ENCODE measurements at places on chromosomes 13 and 19.
A peak's percentile ranks its signal among the peaks of the same experiment; 100 is the strongest.

GRCh38 chr19:42348211-42348610 is 22.8 kb downstream of the MEGF8 start:
- DNase-seq = no peak

GRCh38 chr13:34161931-34162543 is 344.1 kb downstream of the RFC3 start:
- no peak for DNase-seq

DNA sequence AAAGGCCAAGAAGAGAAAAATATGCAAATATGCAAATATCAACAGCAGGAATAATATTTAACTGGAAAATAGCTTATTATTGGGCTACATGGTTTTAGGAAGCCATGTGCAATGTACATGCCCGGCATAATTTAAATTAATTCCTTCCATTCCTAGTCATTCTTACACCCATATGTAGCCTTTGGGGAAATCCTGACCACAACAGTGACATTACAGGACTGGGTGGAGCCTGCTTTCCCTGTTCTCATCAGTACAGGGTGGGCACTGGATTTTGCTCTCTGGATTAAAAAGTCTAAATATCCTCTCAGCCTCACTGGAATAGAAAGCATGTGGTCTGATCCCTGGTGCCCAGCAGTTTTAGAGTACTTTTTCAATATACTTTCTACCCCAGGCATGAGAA is 198.2 kb downstream of the DNAJC15 start:
- no peak for DNase-seq

GRCh38 chr13:77530875-77531274 is 4.6 kb upstream of the SCEL start:
- no peak for DNase-seq

GRCh38 chr13:38365661-38366060 is 16.0 kb downstream of the UFM1 start:
- no peak for DNase-seq

- DNase-seq = no peak
These were observed 32.5 kb downstream of the CCDC70 start for GRCh38 chr13:51894239-51894638.

DNA sequence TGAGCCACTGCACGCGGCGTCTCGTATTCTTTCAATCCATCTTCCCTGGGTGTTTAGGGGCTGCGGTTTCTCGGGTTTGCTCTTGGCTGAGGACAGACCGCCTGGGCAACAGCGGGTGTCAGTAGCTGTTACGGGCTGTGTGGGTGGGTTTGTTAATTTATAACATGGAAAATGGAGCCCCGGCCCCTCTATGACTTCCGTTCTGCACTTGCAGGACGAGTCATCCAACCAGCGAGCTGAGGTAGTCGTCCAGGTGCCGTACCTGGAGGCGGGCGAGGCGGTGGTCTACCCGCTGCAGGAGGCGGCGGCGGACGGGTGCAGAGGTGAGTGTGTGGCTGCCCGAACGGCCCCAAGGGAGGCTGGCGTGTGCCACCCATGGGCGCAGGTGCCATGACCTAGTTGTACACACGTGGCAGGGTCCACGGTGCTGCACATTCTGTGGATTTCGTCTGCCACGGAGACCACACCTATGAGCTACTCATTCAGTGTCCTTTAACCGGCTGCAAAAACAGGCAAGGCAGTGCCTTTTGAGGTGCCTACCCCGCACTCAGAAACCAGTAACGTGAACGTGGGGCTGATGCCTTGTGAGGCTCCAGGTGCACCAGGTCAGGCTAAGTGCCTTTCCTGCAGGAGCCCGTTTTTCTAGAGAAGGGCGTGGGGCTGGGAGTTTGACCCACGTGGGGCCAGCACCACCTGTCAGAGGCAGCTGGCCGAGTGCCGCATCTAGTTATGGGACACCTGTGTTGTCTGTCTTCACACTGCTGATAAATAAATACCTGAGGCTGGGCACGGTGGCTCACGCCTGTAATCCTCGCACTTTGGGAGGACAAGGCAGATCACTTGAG is 10.9 kb downstream of the POLR2E start:
- DNase-seq = no peak

DNA sequence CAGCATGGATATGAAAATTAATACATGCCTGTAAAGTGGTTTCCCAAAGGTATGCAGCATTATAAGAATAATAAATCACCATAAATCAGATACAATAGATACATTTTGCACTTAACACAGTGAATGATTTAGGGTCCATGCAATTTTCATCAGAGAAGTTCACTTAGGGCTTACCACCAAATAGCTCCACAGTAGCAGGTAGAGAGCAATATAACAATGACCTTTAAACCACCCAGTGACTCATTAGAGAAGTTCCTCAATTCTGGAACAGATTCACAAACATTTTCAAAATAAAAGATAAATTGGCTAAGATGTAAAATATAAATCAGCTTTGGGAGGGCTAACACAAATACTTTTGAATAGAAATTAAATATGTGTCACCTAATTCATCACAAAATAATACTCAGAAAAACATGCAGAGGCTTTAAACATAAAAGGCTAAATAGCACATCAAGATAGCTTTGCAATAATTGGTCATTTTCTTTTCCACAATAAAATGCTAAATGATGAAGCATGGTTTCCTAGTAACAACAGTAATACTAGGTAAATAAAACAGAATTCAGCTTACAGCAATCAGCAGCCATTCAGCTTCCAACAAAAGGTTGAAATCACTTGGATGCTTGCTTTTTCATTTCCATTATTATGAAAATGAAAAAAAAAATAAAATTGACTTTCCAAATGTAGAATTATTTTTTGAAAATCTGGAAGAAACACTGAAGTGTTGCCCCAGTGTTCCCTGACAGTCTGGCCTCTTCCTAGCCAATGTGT is 84.3 kb upstream of the NBEA start:
- no peak for DNase-seq

- DNase-seq = peak; percentile 77
These were observed 118.0 kb downstream of the KDM4B start for GRCh38 chr19:5086725-5087439.

DNA sequence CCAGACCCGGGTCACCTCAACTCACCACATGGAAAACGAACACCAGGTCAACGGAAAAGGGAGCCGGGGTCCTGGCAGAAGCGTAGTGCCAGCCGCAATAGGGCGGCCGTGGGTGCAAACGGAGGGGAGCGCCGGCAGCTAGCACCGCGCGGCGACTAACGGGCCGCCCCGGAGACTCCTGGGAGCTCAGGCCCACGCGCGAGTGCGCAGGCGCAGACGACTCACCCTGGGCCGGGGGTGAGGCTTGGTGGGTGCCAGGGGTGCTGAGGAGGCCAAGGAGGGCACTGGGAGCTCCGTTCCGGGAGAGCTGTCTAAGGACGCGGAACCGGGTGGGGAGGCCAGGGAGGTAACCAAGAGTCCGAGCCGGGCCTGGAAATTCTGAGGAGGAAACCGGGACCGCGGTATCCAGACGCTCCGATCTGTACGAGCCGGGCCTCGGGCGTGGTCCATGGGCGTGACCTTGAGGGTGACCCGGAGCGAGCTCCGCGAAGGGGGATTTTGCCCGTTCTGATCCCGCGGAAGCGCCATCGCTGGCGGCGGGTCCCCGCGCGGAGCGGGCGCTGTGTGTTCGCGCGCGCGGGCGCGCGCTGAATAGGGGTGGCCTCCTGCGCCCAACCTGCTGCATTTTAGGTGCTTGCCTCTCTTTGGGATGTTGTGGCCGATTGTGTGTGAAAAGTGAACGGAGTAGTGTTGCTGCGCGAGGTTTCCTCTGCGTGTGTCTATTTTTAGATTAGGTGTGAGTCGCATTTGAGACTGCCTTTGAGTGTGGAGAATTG is at the start of gene ZNF382:
ZNF382 (plus strand) TSS at position 213 of the 776 bp plus-strand sequence. CDS start 4,602 bp downstream, outside the sequence.
- DNase-seq = peak; percentile 91

GRCh38 chr19:57233207-57233606 is 2.4 kb downstream of the AURKC start:
- DNase-seq = no peak

- no peak for DNase-seq
These were observed 843 bp downstream of the ANO8 start for GRCh38 chr19:17333611-17334413.

GRCh38 chr19:43682824-43683661 is 13.1 kb upstream of the PLAUR start:
- DNase-seq = no peak

GRCh38 chr19:38919837-38920601 is 8.0 kb upstream of the CCER2 start:
- DNase-seq = no peak

DNA sequence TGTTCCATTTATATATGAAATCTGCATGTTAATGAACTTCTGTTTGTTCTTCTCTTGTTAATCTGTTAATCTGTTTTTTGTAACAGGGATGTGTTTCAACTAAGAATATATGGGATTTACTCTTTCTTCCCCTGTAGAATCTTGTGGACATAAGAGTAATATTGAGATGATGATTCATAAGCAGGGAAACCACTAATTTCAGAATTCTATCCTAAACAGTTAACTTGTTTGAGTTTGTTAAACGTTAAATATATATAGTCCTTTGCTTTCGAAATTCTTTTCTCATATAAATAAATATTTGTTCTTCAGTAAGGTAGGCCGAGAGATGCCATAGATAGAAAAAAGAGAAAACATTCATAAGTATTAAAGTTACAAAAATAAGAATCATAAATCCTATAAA is 1052.2 kb upstream of the SPRY2 start:
- DNase-seq = no peak

GRCh38 chr13:108787700-108788414 is 158.4 kb downstream of the MYO16 start:
- no peak for DNase-seq

GRCh38 chr19:963486-963951 is 20.6 kb upstream of the WDR18 start:
- no peak for DNase-seq

DNA sequence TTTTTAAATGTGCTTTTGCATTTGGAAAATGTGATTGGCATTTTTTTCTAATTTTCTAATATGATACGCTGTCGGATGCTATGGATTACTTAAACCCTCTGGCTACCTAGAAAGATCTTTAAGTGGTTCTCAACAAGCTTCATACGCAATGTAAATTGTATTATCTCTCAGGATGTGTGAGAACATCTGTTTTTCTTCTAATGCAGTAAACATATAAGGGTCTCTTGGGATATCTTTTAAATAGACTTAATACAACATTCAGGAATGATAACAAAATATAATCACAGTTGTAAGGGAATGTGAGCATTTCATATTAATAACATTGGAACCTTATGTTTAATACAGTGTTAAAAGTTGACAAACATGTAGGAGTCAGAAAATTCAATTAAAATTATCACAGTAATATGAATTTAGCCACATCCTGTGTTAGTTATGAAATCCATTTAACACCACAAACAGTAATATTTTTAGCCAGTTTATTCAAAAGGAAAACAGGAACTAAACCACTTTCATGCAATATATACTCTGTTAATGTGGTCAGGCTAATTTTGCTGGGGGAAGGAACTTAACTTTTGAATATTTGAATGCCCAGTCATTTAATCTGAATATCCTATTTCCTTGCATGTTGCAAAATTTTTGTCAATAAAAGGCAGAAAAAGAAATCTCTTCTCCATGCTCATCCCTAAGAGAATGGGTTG is 15.0 kb upstream of the ALOX5AP start:
- DNase-seq = no peak

- no peak for DNase-seq
These were observed 210.8 kb upstream of the UBL3 start for GRCh38 chr13:30061217-30061616.

GRCh38 chr13:74218291-74218690 is 84.1 kb upstream of the KLF12 start:
- DNase-seq = no peak

DNA sequence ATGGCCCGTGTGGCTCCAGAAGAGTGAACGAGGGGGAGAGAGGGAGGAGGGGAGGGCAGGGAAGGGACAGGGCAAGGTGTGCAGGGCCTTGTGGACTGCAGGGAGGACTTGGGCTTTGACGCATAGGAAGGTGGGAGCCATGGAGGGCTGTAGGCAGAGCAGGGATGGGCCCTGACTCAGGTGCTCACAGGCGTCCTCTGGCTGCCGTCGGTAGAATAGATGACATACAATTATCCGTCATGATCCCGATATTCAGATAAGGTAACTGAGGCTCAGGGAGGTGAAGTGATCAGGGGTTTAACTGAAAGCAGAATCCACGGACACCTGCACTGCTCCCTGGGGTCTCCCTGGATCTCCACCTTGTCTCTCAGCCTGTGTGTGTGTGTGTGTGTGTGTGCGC is 3.4 kb downstream of the C3 start:
- DNase-seq = no peak

GRCh38 chr13:84925443-84925842 is 873.8 kb downstream of the SLITRK6 start:
- DNase-seq = no peak

GRCh38 chr19:35742121-35742724 is at the start of gene IGFLR1:
TSS of gene IGFLR1 (minus strand) at chr19:35742452. CDS start at chr19:35741180, 1,272 bp downstream.
- DNase-seq = no peak

DNA sequence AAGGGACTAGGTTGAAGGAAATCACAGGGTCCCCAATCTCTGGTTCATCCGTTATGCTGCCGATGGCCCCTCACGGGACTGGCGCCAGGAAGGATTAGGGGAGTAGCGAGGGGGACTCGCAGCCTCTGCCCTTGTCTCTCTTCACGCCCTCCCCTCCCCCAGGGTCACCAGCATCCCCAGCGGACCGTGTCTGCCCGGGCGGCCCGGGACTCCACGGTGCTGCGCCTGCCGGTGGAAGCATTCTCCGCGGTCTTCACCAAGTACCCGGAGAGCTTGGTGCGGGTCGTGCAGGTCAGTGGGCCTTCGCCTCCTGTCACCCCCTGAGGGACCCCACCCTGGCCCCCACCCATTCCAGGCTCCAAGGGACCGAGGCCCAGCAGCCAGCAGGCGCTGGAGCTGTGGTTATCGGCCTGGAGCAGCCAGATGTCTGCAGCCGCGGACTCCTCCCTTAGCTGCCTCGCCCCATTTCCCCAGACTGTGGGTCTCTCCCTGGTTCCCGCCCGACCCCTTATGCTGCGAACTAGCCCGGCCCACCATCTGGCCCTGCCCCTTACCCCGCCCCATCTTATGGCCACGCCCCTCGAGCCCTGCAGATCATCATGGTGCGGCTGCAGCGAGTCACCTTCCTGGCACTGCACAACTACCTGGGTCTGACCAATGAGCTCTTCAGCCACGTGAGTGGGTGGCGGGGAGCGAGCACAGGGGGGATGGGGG is 5.4 kb downstream of the PNPLA6 start:
- no peak for DNase-seq

GRCh38 chr13:25371158-25371874 is 458 bp upstream of the ATP8A2 start:
- DNase-seq = no peak

- no peak for DNase-seq
These were observed 10.4 kb upstream of the NANOS3 start for GRCh38 chr19:13866463-13867046.

GRCh38 chr19:15107061-15108010 is at the start of gene SYDE1:
TSS of gene SYDE1 (plus strand) at chr19:15107401. CDS start at chr19:15107434, 33 bp downstream.
- DNase-seq = peak; percentile 23

DNA sequence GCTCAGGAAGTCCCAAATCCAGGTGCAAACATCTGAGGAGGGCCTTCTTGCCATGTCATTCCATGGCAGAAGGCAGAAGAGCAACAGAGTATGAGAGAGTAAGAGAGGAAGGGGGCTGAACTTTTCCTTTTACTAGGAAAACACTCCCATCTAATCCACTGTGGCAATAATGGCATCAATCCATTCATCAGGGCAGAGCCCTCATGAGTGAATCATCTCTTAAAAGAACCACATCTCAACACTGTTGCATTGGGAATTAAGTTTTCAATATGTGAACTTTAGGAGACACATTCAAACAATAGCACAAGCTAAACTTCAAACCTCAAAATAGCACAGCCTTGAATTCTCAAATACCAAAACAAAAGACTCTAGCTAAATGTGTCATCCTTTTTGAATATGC is 264.5 kb downstream of the KCTD12 start:
- DNase-seq = no peak

Measured in NCI-H524 (cell line).